ENCODE measurements at places on chromosomes 7 and 10. TPM values are rescaled to one million over a fixed set of nuclear protein-coding genes. Genes with fewer than 3 reads are reported as not detected.

The PTF1A gene
- total RNA-seq: not detected

The CHAT gene
- total RNA-seq: not detected

The SLC18A3 gene
- not detected for total RNA-seq

The MYL10 gene
- total RNA-seq: not detected

The AIMP2 gene
- 45.8 TPM for total RNA-seq

The ZNF804B gene
- not detected for total RNA-seq

The PLEKHA8 gene
- total RNA-seq: 13.1 TPM

The CPN1 gene
- total RNA-seq: not detected

The CPVL gene
- total RNA-seq: 0.54 TPM

The TMEM184A gene
- 0.26 TPM for total RNA-seq

The MXI1 gene
- 24.0 TPM for total RNA-seq

The UNCX gene
- not detected for total RNA-seq

The CPA4 gene
- total RNA-seq: 250 TPM

The PRSS37 gene
- not detected for total RNA-seq

The CASD1 gene
- 24.3 TPM for total RNA-seq

The DRGX gene
- total RNA-seq: not detected

The LBX1 gene
- total RNA-seq: not detected

The HOXA6 gene
- 8.8 TPM for total RNA-seq

The INHBA gene
- 60.1 TPM for total RNA-seq

The AGBL3 gene
- 1.8 TPM for total RNA-seq

The CTAGE4 gene
- 1.0 TPM for total RNA-seq

The MRLN gene
- not detected for total RNA-seq

The CYP3A4 gene
- total RNA-seq: not detected

The MYOZ1 gene
- 0.26 TPM for total RNA-seq

The PRF1 gene
- not detected for total RNA-seq

The SMKR1 gene
- 1.0 TPM for total RNA-seq

The NEUROG3 gene
- not detected for total RNA-seq

The ANKRD30A gene
- not detected for total RNA-seq

The DEPP1 gene
- 140 TPM for total RNA-seq

The LRGUK gene
- 0.26 TPM for total RNA-seq

The SKIDA1 gene
- 2.4 TPM for total RNA-seq

The UPK3B gene
- 0.54 TPM for total RNA-seq

The APBB1IP gene
- total RNA-seq: 8.5 TPM

The CRTAC1 gene
- total RNA-seq: 5.8 TPM

The PURB gene
- 29.1 TPM for total RNA-seq

The FRAT1 gene
- total RNA-seq: 2.6 TPM

The LIPK gene
- total RNA-seq: not detected

The OR9A2 gene
- total RNA-seq: 0.22 TPM

The ENTPD1 gene
- 0.32 TPM for total RNA-seq

The KCNIP2 gene
- total RNA-seq: 1.1 TPM

The WDR37 gene
- 13.7 TPM for total RNA-seq

The AKR1C8 gene
- not detected for total RNA-seq

The LZTS2 gene
- total RNA-seq: 109 TPM

The SLC26A3 gene
- not detected for total RNA-seq

The ZNF727 gene
- total RNA-seq: 2.9 TPM

The EPHB6 gene
- 0.32 TPM for total RNA-seq

The SFTPA2 gene
- total RNA-seq: not detected

The CUZD1 gene
- 0.91 TPM for total RNA-seq

The SPDYE5 gene
- total RNA-seq: 0.13 TPM

The TBX20 gene
- 0.11 TPM for total RNA-seq

The SLC18A2 gene
- total RNA-seq: not detected

The BNIP3 gene
- total RNA-seq: 116 TPM

The SFMBT2 gene
- 2.9 TPM for total RNA-seq

The ITGB8 gene
- total RNA-seq: 41.0 TPM

The FAM3C gene
- 72.3 TPM for total RNA-seq

The TMEM176B gene
- not detected for total RNA-seq

The PLAC9 gene
- 25.4 TPM for total RNA-seq

The ITGB1 gene
- 1,473 TPM for total RNA-seq

The CHST3 gene
- 36.1 TPM for total RNA-seq

All from articular chondrocyte of knee joint (primary cell).